ENCODE measurements at places on chromosomes 3 and 15. TPM values are rescaled to one million over a fixed set of nuclear protein-coding genes. Genes with fewer than 3 reads are reported as not detected.

DNA sequence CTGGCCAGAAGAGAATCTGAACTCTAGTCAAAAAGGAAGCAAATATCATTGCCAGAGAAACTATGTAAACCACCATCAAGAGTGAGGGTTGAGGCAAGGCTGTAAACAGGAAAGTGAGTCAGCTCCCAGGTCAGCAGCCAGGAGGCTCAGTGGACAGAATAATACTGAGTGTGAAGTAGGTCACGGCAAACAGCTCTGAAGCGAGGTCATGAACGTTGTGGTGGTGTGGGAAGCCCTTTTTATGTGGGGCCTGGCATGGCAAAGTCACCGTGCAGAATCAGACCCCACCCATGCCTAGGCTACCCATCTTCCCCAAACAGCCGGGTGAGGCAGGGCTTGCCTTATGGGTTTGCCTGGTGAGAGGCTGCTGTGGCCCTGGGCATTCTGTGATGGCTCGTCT, 43.9 kb downstream of the THBS1 start:
- peak overlapping the region; percentile 91 for H3K27ac ChIP-seq
- DNase-seq, result peak; percentile 89
- no peaks in the 10 kb centered on the region for H3K36me3 ChIP-seq

DNA sequence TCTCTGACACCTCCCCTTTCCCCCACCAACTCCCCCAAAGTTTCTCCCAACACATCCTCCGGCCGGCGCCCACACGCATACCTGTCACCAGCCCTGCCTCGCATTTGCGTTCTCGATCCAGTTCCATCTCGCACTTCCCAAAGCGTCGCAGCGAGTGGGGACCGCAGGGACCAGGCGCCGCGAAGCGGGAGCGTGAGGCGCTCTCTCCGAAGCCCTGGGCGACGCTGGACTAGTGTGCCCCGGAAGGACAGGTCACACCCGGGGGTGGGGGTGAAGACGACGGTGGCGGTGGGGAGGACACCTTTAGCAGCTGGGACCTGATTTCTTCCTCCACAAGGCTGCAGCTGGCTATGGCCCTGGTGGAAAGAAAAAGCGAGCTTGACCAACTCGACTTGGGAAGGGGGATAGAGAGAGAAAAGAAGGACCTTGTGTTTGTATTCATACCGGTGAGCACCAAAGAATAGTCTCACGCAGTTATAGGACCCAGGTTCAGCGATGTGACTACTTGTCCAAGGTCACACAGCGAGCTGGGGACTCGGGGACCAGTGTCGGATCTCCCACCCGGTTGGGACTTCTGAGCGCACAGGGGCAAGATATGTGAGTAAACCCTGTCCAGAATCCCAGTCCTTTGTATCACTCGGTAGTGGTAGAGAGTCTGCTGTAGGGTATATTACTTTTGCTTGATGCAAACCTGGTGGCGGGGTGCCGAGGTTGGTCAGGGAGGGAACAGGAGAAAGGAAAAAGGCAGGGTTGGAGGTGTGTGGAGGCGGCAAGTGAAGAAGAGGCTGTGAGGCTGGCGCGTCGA, 607 bp upstream of the GHSR start:
- H3K36me3 ChIP-seq, result no peaks in the 10 kb centered on the region
- DNase-seq, result no peak
- H3K4me3 ChIP-seq, result no peak overlapping the region
- no peaks in the 10 kb centered on the region for H3K4me1 ChIP-seq
- H3K27ac ChIP-seq, result no peak overlapping the region

GRCh38 chr3:130838898-130839600, 54.8 kb upstream of the ATP2C1 start:
- H3K27me3 ChIP-seq, result no peaks in the 10 kb centered on the region
- no peaks in the 10 kb centered on the region for H3K4me1 ChIP-seq
- no peaks in the 10 kb centered on the region for H3K36me3 ChIP-seq
- H3K27ac ChIP-seq, result no peak overlapping the region

GRCh38 chr15:74893627-74894026, 3.8 kb downstream of the MPI start:
- DNase-seq, result no peak
- H3K36me3 ChIP-seq, result no peaks in the 10 kb centered on the region
- no peak overlapping the region for H3K27ac ChIP-seq
- peaks cover 11% of the 10 kb centered on the region for H3K4me1 ChIP-seq
- no peak overlapping the region for H3K4me3 ChIP-seq

GRCh38 chr3:45311953-45312801, 76.2 kb upstream of the LARS2 start:
- no peak overlapping the region for H3K4me3 ChIP-seq
- no peaks in the 10 kb centered on the region for H3K36me3 ChIP-seq
- H3K27ac ChIP-seq, result no peak overlapping the region
- H3K4me1 ChIP-seq, result no peaks in the 10 kb centered on the region
- no peaks in the 10 kb centered on the region for H3K27me3 ChIP-seq
- DNase-seq, result no peak

GRCh38 chr3:113831103-113831355, 7.6 kb upstream of the GRAMD1C start:
- H3K36me3 ChIP-seq, result no peaks in the 10 kb centered on the region
- peaks cover 5% of the 10 kb centered on the region for H3K4me1 ChIP-seq
- H3K4me3 ChIP-seq, result no peak overlapping the region
- DNase-seq, result no peak
- H3K27me3 ChIP-seq, result no peaks in the 10 kb centered on the region

ANXA2 gene
- 772 TPM for total RNA-seq

CD276 gene
- 29.4 TPM for total RNA-seq

Measured in Peyer's patch (tissue), 4 donors.